ENCODE measurements at places on chromosomes 13 and 19.

GRCh38 chr13:22744688-22745452 is 435.9 kb upstream of the SGCG start:
- no peak for DNase-seq

GRCh38 chr19:51207747-51208146 is 17.1 kb upstream of the CD33 start:
- no peak for DNase-seq

DNA sequence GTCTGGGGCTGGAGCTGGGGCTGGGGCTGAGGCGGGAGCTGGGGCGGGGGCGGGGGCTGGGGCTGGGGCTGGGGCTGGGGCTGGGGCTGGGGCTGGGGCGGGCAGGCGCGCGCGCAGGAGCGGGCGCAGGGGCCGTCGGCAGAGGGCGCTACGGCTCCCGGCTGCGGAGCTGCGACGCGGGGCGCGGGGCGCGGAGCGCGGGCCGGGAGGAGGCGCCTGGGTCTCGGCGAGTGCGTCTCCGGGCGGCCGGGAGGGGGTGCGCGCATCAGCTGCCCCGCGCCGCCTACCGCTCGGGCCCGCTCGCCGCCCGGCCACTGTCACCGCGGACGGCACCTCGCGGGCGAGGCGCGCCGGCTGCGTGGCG is 422 bp upstream of the MTUS2 start:
- DNase-seq: no peak

GRCh38 chr13:34793301-34793700 is 148.8 kb upstream of the NBEA start:
- DNase-seq: no peak

DNA sequence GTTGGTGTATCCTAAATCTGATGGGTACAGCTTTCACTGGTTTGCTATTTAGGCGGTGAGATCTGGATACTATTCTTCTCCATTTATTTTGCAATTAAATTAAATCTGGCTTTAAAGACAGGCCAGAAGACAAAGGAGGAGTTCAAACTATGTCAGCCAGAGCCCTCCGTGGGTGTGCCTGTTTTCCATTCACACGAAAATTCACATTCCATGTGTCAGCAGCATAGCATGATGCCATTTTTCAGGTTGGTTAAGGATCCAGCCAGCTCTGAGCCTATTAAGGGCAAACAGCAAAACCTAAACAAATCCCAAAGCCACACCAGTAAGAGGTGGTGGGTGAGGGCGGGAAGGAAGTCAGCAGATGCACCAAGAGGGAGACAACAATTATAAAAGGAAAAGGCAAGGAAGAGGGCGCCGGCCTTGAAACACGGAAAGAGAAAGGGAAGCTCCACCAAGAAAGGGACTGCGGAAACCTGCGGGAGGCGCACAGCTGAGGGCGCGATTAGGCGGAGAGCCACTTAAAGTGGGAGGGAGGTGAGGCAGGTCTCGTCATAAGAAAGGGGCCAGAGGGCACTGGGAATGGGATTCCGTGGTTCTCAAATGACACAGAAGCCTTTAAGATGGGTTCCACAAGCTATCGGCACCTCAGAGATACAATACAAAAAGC is 43.0 kb downstream of the CARS2 start:
- no peak for DNase-seq

DNA sequence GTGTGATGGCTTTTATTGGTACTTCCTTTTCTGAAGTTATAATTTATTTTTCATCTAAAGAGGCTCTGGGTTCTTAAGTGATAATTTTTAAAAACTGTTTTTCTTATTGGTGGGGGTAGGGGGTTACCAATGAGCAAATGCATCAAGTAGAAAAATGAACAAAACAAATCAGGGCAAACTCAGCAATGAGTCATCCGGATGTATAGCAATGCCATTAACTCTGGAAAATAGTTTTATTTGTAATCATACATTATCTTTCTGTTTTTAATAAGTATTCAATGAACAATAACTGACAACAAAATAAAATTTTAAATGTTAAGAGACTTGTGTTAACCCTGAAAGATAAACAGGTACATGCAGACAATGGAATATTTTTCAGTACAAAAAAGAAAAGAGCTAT is 67.6 kb downstream of the UFM1 start:
- DNase-seq: no peak

- DNase-seq: no peak
These were observed 162.0 kb downstream of the EFNB2 start for GRCh38 chr13:106373304-106373988.

DNA sequence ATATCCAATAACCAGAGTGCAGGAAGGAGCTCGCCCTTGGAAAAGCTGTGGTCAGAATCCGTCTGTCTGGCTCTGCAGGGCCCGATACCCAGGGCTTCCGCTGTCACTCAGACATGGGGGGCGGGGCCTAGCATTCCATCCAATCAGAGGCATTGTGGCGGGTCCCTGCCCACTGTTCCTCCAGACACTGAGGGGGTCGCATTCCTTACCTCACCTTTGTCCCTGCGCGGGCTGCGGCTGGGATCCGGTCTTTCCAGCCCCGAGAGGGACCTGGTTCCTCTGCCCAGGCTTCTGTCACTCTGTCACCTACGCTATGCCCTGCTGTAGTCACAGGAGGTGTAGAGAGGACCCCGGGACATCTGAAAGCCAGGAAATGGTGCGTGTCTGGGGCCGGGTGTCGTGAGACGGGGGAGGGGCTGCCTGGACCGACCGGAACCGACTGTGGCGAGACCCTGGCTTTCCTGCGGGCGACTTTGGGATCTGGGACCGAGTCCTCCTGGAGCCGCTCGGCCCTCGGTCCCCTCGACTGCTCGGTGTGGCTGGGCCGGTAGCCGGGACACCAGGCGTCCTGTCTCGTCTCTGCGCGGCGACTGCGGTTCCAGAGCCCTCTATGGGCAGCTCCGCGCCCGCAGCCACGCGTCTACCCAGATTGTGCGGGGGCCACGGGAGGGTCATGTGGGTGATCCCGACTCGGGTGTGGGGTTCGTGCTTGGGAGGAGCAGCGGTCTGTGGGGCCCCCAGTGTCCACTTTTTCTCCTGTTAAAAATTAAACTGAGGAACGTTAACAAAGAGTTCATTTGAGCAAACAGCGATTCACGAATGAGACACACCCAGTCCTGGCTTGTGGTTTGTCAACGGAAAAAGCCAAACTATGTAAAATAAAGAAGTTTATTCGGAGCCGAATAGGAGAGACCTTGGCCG is at the start of gene ZNF69:
Gene ZNF69, plus strand, starts transcription at position 172 of the 921 bp plus-strand sequence. Its CDS starts 142 bp downstream, at position 314.
- DNase-seq: peak; percentile 51

DNA sequence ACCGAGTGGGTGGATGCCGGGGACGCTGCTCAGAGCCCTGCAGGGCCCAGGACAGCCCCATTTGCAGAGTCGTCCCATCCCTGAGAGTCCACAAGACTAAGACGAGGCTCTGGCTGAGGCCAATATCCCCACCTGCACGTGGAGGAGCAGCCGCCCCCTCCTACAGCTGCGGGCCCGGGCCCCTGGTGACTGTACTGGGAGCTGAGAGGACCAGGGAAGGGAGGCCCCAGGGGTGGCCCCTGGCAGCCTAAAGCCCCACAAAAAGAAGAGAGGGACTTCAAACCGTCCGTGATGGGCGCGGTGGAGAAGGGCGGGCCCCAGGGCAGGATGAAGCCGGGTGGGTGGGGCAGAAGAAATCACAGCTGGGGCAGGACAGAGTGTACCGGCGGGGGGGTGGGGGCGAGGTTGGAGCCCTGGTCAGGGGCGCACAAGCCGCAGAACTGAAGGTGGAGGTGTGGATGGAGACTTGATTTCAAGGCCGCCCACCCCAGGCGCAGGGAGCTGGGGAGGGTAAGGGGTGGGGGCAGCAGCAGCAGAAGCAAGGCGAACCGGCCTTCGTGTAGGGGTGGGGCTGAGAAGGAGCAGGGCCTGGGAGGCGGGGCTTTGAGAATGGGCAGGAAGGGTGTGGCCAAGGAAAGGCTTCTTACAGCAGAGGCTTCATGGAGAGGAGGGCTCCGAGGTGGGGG is 12.9 kb downstream of the CFD start:
- DNase-seq: no peak

DNA sequence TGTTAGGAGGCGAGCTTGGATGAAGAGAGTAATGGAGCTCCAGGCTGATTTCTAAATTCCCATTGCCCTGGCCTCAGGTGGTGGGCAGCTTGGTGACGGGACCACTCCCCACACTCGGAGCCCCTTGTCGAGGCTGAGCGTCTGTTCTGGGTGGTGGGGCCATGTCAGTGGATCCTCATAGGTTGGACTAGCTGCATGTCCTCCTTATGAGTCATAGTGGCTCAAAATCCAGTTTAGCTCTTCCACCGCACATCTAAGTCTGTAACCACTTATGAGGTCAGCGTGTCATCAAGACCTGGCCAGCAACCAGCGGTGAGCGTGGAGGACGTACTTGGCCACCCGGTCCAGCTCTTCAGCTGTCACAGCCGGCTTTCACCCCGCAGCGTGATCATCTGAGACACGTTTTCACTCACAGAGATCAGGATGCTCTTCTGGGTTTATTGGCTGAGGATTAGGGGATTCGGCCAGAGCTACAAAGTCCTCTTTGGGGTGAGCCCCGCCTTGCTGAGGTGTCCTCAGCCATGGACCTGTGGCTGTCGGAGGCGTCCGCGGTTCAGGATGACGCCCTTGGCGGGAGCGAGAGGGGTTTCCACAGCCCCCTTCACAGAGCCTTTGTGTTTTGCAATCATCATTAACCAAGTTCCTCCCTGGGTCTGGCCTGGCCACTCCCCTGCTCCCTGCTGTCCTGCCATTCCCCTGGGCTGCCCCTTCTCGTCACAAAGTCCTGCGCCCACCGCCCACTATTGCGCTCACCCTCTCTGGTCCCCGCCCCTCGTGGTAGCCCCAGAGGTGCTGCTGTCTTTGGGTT is 41.9 kb downstream of the ADPRHL1 start:
- peak; percentile 63 for DNase-seq

- no peak for DNase-seq
These were observed 30.8 kb upstream of the NDFIP2 start for GRCh38 chr13:79450110-79450509.

GRCh38 chr19:2561895-2562294 is 86.0 kb downstream of the GADD45B start:
- no peak for DNase-seq
